ENCODE measurements at places on chromosomes 5 and 9. TPM values are rescaled to one million over a fixed set of nuclear protein-coding genes. Genes with fewer than 3 reads are reported as not detected.

NOTCH1 gene
- total RNA-seq: 154 TPM

UBAP1 gene
- 34.3 TPM for total RNA-seq

GARNL3 gene
- 19.5 TPM for total RNA-seq

- no peak for DNase-seq
Measured at GRCh38 chr5:113507601-113508000, 5.9 kb upstream of the YTHDC2 start.

DNA sequence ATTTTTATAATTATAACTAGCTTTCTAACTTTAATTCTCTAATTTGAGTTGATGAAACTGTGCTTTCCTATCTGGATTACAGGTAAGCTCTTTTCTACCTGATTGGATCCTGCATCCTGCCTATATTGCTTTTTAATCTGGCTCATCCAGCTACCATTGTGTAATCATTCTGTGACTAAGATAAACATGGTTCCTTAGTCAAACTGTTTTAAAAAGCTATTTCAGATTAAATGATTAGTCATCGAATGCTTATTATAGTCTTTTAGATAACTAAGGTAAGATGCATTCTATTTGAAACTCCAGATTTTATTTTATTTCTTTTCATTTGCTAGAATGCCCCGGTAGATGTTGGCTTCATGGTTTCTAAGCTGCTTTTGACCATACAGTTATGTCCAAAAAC lies 50.7 kb downstream of the ICE1 start:
- no peak for DNase-seq

GRCh38 chr5:103021314-103021713 lies 98.6 kb downstream of the GIN1 start:
- DNase-seq: no peak

DNA sequence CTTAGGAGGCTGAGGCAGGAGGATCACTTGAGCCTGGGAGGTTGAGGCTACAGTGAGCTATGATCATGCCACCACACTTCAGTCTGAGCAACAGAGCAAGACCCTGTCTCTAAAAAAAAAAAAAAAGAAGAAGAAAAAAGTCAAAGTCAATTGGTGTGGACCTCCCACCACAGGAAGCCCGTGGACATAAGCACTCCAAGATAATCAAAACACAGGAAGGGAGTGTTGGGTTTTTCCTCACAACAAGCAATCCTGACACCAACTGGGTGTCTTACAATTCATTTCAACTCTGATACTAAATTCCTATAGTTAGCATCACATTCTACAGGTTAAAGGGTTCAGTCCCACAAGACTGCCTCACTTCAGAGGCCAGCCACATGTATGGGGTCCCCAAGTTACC lies 70.7 kb downstream of the PDE6A start:
- DNase-seq: no peak

- no peak for DNase-seq
Measured at GRCh38 chr5:149410071-149410470, 31.0 kb upstream of the IL17B start.

All from transverse colon (tissue), 4 donors.